ENCODE measurements at places on chromosomes 13 and 19.

DNA sequence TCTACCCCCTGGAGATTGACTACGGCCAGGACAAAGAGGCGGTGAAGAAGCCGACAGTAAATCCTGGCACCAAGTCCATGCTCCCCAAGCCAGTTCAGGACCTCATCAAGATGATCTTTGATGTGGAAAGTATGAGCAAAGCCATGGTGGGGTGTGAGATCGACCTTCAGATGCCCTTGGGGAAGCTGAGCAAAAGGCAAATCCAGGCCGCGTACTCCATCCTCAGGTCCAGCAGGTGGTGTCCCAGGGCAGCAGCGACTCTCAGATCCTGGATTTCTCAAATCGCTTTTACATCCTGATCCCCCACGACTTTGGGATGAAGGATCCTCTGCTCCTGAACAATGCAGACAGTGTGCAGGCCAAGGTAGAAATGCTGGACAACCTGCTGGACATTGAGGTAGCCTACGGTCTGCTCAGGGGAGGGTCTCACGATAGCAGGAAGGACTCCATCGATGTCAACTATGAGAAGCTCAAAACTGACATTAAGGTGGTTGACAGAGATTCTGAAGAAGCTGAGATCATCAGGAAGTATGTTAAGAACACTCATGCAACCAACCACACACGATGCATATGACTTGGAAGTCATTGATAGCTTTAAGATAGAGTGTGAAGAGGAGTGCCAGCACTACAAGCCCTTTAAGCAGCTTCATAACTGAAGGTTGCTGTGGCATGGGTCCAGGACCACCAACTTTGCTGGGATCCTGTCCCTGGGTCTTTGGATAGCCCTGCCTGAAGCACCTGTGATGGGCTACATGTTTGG, 24.0 kb upstream of the ANKRD10 start:
- no peak for DNase-seq

- peak; percentile 48 for DNase-seq
These were observed at the start of gene PNMA8B for GRCh38 chr19:46495786-46496099. TSS of gene PNMA8B (minus strand) at chr19:46495867. CDS start at chr19:46495465, 402 bp downstream.

GRCh38 chr13:49690133-49690994, 922 bp downstream of the EBPL start:
- no peak for DNase-seq

- no peak for DNase-seq
These were observed 133.2 kb downstream of the LMO7 start for GRCh38 chr13:75769141-75769905.

DNA sequence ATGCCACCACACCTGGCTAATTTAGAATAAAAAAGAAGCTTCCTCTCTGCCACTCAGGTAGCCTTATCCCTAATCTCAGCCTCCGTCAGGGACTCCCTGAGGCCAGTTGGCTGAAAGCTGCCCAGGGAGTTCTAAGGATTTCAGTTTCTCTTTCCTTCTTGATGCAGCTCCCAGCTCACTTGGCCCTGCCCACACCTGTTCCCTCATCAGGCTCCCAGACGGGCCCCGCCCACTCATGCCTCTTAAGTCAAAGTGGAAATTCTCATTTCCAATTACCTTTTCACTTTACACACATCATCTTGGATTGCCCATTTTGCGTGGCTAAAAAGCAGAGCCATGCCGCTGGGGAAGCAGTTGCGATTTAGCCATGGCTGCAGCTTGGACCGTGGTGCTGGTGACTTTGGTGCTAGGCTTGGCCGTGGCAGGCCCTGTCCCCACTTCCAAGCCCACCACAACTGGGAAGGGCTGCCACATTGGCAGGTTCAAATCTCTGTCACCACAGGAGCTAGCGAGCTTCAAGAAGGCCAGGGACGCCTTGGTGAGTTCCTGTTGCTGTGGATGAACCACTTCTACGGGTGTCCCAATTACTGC, at the start of gene IFNL1:
TSS of gene IFNL1 (plus strand) at position 353 of the 591 bp plus-strand sequence. CDS start at position 368, 15 bp downstream.
- no peak for DNase-seq
